ENCODE measurements at places on chromosomes 5 and 9.

DNA sequence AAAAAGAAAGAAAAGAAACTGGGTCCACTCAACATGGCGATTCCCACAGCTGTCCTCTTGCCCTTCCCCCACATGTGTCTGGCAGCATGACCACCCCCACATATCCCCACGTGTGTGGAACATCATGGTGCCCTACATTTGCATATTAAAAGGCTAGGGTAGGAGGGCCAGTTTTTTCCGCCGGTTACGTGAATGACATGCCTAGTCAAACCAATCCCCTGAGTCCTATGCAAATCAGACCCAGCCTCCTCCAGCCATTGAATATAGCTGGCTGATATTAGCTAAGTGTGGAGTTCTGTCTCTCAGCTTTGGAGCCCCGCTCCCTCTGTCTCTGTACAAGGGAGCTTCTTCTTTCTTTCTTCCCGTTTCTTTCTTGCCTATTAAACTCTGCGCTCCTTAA lies 33.0 kb upstream of the CCDC112 start:
- DNase-seq = no peak

- no peak for DNase-seq
These were observed 967.2 kb downstream of the TLE4 start for GRCh38 chr9:80538976-80539375.

DNA sequence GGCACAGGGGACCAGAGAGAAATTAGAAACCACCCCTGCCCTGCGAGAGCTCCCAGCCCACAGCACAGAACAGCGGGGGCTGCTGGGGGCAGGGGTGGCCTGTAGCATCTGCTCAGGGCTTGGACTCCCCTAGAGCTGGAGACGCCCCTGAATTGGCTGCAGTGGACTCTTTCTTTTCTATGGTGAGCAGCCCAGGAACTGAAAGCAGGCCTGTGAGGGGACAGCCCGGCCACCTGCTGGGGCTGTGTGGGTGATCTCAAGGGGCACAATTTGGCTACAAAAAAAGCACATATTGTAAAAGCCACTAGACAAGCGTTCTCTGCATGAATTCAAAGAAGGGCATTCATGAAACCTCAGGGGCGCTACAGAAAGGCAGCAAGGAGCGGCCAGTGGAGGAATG lies 57.5 kb upstream of the ICE1 start:
- DNase-seq = no peak

GRCh38 chr5:170097934-170098333 lies 7.8 kb upstream of the FOXI1 start:
- no peak for DNase-seq

Data from testis (tissue), 5 donors.